ENCODE measurements at places on chromosomes 4 and X.

DNA sequence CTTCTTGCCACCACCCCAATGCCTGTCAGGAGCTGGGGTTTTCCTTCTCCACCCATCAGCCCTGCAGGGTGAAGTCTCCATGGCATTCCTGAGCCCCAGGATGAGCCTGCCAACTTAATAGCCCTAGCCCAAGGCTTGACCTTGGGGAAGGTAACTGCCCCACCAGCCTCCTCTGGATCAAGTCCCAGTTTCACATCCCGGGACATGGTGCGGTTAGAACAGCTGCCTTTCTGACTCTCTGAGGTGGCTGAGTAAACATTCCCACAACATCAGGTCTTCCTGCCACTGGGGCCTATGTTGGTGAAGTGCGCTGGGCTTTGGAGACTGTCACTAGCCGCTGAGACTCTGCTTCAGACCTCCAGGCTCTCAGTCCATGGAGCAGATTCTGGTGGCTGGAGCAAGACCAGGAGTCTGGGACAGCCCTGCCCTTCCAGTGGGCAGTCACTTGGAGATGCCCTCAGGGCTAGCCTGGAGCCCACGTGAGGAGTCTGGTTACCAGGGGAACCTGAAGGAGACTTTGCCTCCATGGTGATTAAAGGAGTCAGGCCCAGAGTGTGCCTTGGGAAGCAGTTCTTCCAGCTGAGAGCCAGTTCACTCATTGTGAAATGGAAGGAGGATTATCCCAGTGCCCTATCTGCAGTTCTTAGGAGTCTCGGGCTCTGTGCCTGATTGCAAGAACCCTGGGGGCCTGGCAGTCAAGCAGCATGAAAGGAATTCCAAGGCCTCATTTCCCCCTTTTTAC lies 56.8 kb downstream of the SMIM20 start:
- DNase-seq, result no peak

DNA sequence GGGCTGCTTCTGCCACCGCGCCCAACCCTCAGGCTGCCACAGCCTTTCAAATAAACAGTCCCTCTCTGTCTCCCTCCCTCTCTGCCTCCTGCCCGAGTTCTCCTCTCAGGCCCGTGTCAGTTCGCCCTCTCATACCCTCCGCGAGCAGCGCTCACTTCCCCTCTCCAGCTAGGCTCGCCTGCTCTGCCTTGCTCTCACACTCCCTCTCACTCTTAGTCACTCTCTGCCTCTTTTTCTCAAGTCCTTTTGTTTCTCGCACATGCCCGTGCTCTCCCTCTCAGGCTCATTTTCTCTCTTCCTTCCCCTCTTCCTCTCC lies 3.2 kb downstream of the EFNB1 start:
- no peak for DNase-seq

- DNase-seq, result no peak
These were observed 137.0 kb downstream of the CPZ start for GRCh38 chr4:8729408-8730149.

GRCh38 chr4:133803341-133803740 lies 398.2 kb downstream of the PABPC4L start:
- DNase-seq, result no peak

DNA sequence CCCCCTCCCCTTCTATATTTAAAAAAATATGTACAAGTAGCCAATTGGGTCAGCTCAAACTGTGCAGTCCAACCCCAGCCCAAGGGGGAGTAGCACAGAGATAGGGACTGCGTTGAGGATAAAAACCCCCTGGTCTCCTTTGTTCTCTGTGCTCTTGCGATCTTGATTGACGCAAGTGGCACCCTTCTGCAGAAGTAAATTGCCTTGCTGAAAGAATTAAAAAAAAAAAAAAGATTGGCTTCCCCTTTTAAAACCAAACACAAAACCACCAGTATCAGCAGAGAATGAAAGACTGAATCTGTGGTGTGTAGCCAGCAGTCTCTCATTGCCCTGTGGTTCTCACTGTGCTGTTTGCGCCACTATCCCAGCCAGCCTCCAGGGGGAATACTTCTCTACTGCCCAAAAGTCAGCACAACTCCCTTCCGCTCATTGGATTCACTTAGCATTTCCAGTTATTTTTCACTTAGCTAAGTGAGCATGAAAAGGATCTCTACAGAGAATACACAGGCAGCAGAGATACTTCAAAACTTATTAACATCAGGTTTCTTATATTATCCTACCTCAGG lies 29.7 kb downstream of the MANBA start:
- peak; percentile 1 for DNase-seq

GRCh38 chr4:38948551-38948950 lies 80.9 kb downstream of the FAM114A1 start:
- DNase-seq, result peak; percentile 68

- peak; percentile 8 for DNase-seq
These were observed 45.9 kb downstream of the HMGB2 start for GRCh38 chr4:173288296-173288695.

GRCh38 chrX:101037231-101037630 lies 14.7 kb downstream of the TRMT2B start:
- no peak for DNase-seq

DNA sequence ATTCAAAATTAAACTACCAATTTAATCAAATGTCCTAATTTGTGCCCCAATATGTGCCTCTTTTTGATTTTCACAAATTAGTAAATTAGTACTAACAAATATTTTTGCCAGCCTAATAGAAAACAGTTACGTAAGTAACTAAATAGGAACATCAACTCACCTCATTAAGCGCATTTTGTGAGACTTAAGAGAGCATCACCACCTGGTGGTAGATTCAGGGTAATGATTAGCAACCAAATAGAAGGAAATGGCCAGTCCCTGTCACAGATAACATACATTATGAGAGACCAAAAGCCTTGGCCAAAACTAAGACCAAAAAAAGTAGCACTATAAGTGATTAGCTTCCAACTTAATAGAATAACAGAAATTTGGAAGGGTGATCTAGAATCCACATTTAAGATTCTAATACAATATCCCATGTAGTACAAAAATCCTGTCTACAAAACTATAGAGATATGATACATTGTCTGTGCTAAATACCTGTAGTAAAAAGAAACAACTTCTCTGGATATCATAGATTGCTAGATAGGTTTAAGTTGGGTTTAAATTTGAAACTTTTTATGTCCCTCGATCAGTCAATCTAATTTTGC lies 46.7 kb downstream of the C4orf46 start:
- DNase-seq, result peak; percentile 31

GRCh38 chr4:14168919-14169318 lies 541.4 kb upstream of the BOD1L1 start:
- peak; percentile 34 for DNase-seq

DNA sequence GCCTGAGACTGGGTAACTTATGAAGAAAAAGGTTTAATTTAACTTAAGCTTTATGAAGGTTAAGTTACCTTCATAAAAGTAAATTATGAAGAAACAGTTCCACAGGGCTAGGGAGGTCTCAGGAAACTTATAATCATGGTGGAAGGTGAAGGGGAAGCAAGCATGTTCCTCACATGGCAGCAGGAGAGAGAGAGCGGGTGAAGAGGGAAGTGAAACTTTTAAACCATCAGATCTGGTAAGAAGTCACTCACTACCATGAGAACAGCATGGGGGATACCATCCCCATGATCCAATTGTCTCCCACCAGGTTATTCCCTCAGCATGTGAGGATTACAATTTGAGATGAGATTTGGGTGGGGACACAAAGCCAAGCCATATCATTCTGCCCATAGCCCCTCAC lies 944.7 kb upstream of the NDST4 start:
- DNase-seq, result no peak

DNA sequence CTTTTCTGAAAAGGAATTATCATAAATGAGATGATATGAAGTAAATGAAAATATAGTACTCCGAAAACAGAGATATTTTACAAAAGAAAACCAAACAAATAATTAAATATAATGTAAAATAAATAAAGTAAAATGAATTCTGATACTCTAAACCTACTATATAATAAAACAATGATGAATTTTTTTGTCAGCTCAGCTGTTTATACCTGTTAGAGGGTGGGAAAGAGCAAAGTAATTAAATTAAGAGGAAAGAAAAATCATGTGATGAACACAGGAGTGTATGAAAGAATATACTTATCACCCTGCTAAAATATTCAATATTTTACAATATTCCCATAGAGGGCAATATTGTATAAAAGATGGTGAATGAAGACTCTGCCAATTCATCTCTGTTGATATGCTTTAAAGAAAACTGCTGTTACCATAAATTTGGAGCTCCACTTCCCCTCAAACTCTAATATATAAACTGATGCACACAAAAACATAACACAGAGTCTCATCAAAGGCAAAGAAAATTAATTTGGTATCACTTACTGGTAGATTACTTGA lies 6.5 kb upstream of the NDST4 start:
- no peak for DNase-seq

- DNase-seq, result no peak
These were observed 278.3 kb downstream of the TECRL start for GRCh38 chr4:64130907-64131306.
